ENCODE measurements at places on chromosomes 7 and 10.

DNA sequence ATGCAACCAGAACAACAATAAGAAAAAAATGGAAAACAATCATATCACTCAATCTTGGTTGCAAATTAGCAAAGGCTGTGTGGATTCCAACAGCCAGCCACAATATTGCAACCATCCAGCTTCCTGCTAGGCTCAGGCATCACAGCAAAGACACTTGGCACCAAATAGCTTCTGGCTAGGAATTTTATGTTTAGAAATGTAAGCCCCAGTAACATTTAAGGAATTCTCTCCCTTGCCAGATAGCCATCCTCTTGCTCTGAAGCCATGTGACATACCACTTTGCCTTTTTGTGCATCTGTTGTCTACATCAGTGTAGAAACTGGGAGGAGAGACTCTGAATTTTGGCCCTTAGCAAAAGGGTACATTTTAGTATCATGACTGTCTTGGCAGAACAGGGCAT is 22.2 kb downstream of the MKX start:
- DNase-seq = no peak

- DNase-seq = no peak
These were observed 1.2 kb downstream of the PLOD3 start for GRCh38 chr7:101216001-101216859.

- DNase-seq = no peak
These were observed 47.4 kb downstream of the DENND11 start for GRCh38 chr7:141654551-141654950.

GRCh38 chr7:32494946-32495297 is 367 bp upstream of the AVL9 start:
- no peak for DNase-seq

- DNase-seq = no peak
These were observed 2.0 kb downstream of the LCOR start for GRCh38 chr10:96834120-96834519.

DNA sequence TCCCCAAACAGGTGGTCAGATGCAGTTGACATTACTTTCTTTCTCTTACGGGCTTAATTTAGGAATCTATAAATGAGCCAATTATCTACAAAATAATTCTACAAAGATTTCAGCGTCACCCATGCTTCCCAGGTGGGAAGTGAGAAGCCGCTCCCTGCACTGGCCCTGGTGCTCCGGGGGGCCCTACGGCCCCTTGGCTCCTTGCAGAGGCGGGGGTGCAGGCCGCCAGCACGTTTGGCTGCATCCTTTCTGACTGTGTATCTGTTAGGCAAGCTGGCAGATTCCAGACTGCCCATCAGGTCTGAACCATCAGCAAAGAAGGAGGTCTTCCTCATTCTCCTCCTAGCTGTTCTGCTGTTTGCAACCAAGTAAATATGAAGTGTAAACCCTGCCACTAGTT is 16.3 kb downstream of the VWC2 start:
- no peak for DNase-seq

Measured in posterior vena cava (tissue), 2 donors.